ENCODE measurements at places on chromosomes 11 and 22.

GRCh38 chr11:116314006-116314405 lies 458.8 kb downstream of the BUD13 start:
- no peak for DNase-seq

DNA sequence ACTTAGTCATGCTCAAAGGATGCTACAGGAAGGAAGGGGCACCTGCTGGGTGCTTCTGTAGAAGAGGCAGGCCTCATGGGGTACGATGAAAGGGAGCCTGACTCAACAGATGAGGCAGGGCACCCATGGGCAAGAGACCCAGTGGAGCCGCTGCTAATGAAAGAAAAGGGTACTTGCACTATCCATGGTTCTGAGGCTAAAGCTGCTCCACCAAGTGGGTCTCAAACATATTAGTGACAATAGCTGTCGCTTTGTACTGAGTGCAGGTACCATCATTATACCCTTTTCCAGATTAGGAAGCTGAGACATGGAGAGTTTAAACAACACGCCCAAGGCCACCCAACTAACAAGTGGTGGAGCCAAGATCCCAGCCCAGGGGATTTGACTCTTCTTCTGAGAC lies 127.5 kb upstream of the SERPIND1 start:
- DNase-seq: no peak

DNA sequence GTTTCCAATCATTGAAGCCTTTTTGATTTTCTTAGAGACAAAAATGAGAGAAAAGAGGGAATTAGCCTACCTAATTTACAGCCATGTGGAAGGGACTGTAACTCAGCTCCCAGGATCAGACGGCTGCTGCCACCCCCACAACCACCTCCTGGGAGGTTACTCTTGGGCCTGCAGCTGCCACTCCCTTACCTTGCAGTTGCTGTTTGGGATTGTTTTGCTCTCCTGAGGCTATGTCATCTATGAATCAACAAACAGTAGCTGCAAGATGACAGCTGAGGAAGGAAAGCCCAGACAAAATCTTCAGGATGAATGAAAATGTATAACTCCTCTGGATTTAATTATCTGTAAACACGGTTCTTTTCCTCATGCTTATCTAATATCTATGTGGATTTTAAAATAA lies 28.0 kb upstream of the ZC3H12C start:
- no peak for DNase-seq

- peak; percentile 58 for DNase-seq
Observed at GRCh38 chr11:116928102-116928777, 90.8 kb upstream of the APOA1 start.

- DNase-seq: no peak
Observed at GRCh38 chr11:78572394-78572793, 2.3 kb downstream of the NARS2 start.

DNA sequence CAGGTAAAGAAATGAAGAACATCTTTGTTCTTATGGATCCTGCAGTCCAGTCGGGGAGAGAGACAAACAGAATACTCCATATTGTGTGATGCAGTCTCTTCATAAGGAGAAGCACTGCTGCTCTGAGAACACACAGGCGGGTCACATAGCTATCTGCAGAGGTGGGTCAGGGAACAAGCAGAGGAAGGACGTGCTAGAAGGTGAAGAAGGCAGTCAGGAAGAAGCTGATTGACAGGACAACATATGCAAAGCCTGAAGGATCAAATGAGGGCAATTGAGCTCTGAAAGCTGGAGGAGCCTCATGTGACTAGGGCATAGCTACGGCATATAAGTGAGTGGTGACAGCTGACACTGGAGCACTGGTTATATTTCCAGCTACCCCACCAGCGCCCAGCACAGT lies 122.5 kb downstream of the OPCML start:
- DNase-seq: no peak

DNA sequence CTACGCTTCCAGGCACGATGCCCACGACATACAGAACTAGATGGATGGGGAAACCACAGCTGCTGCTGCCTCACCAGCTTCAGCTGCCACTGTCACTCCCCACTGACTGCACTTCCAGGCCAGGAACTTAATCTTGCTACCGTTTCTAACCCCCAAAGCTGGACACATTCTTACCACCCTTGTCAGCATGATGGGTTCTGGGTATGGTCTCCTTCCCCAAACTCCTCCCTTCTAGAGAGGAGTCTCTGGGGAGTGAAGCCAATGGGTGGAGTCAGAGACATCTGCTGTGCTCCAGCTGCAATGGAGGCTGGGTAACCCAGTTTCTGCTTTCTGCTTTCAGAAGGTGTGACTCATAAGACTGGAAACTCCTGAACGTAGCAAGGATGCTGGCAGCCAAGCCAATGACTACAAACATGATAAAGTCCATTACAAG lies 87.0 kb upstream of the THY1 start:
- DNase-seq: no peak

DNA sequence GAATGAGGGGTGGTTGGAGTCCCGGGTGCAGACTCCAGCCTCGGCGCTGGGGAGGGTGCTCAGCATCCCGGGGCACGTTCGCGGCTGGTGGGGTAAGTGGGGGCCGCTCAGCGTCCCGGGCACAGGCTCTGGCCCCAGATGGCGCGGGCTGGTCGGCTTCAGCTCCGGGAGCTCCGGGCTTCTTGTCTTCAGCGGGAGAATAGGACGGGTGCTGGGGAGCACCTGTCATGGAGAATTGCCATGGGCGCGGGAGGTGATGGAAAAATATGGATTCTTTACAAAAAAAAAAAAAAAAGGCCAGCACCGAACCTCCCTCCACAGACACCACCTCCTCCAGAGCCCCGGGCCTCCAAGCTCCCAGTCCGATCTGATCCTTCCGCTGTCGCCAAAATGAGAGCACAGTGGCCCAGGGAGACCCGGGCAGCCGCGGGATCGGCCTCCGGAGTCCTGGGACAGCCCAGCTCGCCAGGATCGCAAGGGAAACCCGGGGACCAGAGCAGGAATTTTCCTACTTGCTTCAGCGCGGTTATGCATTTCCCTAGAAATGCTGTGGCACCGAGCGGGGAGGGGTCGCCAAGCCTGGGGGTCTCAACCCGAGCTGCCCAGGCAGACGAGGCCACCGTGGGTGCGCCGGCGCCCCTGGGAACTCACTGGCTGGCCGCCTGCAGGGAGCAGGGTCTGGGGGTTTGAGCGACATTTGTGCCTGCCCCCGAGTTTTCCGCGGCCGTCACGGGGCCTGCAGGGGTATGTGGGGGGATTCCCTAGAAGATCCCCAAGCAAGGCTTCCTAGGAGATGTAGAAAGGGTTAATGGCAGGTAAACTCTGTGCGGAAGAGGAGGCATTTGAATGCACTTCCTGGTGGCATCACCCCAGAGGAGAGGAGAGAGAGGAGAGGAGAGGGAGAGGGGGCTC lies 1336.9 kb downstream of the BRD1 start:
- no peak for DNase-seq

DNA sequence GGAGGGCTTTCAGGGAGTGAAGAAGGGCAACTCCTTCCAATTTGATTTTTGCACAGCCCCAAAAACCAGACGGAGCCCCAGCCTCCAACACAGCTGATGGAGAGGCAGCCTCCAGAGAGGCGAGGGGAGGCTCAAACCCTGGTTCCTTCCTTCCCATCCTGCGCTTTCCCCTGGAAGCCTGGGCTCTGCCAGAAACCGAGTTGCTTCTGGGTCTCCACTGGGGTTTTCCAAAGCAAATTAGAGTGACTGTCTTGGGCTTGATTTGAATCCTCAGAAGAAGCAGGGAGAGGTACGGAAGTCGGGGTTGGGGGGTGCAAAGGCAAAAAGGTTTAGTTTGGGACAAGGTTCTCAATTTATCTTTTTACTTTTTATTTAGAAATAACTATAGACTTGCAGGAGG lies 129.2 kb downstream of the MPPED1 start:
- DNase-seq: no peak

DNA sequence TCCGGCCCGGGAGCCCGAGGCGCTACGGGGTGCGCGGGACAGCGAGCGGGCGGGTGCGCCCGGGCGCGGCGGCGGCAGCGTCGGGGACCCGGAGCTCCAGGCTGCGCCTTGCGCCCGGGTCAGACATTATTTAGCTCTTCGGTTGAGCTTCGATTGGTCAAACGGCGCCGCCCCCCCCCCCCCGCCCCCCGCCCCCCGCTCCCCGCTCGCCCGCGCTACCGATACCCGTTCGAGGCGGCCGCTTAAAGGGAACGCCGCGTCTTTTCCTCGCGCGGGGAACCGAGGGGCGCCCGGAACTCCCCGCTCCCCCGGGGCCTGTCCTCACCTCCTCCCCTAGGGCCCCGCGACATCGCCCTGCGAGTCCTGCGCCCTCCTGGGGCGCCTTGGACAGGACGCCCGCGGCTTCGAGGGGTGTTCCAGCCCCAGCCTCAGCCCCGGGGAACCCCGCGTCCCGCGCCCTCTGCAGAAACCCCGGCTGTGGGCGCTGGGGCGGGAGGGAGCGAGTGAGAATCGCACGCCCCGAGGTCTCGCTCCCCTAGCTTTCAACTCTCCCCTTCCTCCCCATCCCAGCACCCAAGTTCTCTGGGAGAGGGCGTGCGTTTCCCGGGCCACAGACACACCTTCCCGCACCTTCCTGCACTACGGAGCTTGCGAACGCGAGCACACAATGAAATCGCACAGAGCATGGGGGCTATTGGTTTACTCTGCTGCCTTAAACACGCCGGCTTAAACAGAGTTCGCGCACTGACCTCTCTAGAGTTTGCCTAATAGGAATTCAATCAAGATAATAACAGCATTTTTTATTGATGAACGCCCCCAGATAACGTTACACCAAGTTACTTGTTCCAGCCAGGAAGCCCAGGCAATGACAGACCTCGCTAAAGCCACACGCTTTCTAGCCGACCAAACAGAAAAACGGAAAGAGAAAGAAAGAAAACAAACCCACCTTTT lies at the start of gene BDNF:
TSS of gene BDNF (minus strand) at position 105 of the 951 bp plus-strand sequence. CDS start 41,891 bp downstream, outside the sequence.
- no peak for DNase-seq

DNA sequence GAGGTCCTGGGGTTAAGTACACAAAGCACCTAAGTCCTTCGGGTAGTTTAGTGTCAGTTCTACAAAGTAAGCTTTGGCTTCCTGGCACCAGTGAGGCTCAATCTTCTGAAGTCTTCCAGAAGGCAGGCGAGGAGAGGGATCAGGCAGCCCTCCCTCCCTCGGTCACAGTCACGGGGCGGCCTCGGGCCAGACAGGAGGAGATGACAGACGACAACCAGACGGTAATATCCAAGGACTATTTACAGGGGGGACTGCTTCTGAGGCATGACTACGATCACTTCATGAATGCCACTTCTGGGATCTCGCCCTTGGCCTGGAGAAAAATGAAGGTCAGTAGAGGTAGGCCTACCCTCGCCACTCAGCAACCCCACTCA lies 383 bp upstream of the TMEM223 start:
- no peak for DNase-seq

DNA sequence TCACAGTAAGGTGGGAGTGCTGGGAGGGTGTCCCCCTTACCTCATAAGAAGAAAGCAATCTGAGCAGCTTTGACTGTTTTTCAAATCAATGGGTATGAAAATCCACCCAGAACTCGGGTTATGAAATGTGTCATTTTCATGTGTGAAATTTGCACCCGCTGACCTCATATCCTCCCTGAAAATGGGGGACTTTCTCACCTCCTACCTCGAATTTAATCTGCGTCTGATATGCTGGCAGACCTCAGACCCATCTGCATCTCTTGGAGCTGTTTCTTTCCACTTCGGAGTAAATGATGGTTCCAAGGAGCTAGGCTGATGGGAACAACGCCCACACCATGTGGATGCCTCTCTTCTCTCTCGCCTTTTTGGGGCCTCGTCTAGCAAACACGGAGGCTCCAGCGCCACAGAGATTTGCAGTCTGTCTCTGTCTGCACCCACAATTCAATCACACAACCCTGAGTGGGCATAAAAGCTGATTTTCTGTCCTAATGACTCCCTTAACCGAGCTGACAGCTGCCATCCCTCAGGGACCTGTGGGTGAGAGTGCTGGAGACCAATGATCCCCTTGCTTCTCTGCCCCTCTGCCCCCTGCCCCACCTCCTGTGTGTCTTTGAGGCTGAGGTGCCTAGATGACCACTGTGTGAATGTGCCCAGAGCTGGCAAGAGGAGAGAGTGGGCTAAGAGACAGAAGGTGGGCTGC lies 71.0 kb downstream of the TRIM29 start:
- no peak for DNase-seq

- DNase-seq: no peak
Observed at GRCh38 chr11:73252577-73253191, 19.5 kb upstream of the P2RY6 start.

- no peak for DNase-seq
Observed at GRCh38 chr11:44755556-44756523, 29.1 kb downstream of the TSPAN18 start.

- peak; percentile 11 for DNase-seq
Observed at GRCh38 chr11:69923641-69924307, 104.6 kb upstream of the FGF3 start.

DNA sequence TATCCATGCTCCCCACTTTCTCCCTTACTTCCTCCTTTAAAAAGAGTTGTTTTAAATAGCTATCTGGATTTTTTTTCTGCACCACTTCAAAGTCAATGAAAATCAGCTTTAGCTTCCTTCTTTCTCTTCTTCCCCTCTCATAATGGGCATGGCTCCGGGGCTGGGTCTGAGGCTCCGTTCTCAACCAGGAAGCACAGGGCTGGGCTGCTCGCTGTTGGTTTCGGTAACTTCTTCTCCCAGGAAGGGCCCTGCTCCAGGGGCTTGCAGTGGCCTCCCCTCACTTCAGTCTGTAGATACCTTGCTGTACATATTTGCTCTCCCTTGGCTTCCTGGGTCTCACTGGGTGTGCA lies 23.8 kb downstream of the MICAL2 start:
- no peak for DNase-seq

GRCh38 chr11:77159937-77160495 lies 32.0 kb downstream of the MYO7A start:
- no peak for DNase-seq

GRCh38 chr11:2655834-2656622 lies 43.8 kb downstream of the KCNQ1OT1 start:
- no peak for DNase-seq

DNA sequence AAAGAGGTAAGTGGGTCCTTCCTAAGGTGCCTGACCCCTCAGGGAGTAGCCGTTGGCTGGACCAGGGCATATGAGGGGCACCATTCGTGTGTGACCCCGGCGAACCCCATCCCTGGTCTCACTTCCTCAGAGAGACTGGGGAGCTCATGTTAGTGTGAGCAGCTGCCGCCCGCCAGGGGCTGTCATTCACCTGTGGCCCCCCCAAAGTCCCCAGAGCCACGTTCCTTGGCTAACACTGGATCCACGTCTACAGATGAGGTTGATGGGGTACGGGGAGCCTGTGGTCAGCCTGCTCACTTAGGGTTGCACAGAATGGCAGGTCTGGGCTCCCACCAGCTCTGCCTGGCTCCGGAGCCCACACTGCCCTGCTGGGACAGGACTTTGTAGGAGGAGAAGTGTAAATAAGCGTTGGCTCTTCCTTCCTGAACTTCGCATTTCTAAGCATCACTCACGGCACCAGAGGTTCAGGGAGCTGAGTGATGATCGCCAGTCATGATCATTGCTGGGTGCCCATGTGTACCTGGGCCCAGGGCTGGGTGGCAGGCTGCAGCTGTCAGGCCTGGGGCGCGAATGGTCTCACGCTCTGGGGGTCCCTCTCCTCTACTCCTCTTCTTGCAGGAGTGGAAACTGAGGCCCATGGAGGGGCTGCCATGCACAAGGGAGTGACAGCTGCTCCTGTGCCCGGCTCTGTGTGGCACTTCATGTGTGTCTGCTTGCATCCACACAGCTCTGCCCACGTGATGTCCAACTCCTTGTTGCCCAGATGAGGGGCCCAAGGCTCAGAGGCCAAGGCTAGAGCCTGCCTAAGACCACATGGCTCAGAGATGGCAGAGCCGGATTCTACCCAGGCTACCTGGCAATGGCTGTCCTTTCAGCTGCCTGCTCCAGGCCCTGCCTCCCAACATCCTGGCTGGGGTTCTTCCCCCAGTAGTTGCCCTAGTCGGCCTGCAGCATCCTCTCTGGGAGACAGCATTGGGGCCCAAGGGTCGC lies 11.1 kb downstream of the TTC38 start:
- no peak for DNase-seq

Measured in CD8-positive, alpha-beta memory T cell (primary cell).